ENCODE measurements at places on chromosomes 5 and 9.

DNA sequence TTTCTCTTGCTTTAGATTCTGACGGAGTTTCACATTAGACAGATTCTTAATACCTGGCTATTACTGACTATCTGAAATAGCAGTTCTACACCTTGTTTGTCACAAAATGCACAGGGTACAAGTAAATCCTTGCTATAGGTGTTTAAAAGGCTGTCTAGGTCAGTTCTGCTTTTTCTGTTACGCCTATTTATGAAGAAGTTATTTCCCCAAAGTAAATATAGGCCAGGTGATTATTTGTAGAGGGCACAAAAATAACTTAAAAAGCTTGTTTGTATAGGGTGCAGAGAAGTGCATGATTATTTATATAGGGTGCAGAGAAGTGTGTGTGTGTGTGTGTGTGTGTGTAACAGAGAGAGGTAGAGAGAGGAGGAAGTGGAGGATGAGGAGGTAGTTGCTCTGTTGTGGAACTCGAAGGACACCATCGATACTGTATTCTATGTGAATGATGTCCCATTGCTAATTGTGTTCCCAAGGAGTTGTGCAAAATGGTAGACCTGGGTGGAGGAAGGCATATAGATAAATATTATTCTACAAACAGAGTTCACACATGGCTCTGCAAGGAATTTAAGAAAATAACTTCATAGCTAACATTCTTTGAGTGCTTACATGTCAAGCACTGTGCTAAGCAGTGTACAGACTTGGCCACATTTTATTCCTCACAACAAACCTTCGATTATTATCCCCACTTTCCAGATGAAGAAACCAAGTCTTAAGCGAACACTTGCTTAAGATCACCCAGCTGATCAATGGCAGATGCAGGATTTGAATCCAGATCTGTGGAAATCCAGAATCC, 96.3 kb upstream of the EQTN start:
- DNase-seq: no peak

DNA sequence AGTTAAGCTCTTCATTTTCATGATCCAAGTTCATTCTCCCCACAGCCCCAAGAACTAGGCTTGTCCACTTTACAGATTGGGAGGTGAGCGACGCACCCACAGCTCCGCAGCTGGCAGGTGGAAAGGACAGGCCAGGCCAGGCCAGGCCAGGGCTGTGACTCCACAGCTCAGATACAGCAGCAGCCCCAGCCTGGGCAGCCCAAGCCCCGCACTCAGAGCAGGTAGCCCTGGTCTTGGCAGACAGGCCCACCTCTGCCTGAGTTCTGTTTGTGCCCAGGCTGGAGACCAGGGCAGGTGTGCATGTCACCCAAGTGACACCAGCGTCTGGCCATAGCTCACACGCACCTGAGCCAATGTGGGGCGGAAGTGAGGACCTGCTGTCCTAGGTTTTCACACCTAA, 124.7 kb downstream of the WNK2 start:
- DNase-seq: no peak

DNA sequence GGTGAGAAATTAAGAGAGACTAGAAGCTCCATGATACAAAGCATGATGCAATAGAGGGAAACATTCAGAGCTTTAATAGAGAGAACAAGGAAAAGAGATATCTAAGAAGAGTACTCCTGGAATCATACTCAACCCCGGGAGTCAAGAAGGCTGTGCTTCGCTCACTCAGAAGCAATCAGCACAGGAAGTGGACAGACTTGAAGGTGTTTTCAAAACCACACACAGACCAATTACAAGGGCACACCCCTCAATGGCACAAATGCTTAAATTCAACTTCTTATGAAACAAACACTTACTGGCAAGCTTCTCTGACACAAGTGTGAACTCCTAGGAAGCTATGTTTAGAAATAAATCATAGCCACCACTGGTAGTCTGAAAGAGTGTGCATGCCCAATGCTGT, 462.3 kb downstream of the GABRG2 start:
- no peak for DNase-seq

DNA sequence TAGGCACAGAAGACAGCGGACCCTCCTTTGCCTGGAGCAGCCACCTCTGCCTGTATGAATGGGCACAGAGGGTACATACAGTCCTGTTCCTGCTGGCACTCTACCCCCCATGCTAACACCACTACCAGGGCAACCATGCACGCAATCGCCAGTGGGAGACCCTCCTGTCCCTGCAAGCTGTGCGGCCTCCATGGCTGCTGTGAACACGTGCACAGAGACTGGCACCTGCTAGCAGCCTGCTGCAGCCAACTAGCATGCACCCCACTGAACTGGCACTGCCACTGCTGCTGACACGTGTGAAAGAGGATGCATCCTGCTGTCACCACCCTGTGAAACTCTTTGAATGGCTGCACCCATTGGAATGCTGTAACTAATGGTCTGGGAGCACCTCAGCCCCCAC, 885.2 kb upstream of the ARRDC3 start:
- DNase-seq: no peak

GRCh38 chr5:106849266-106849665, 821.5 kb downstream of the EFNA5 start:
- no peak for DNase-seq

DNA sequence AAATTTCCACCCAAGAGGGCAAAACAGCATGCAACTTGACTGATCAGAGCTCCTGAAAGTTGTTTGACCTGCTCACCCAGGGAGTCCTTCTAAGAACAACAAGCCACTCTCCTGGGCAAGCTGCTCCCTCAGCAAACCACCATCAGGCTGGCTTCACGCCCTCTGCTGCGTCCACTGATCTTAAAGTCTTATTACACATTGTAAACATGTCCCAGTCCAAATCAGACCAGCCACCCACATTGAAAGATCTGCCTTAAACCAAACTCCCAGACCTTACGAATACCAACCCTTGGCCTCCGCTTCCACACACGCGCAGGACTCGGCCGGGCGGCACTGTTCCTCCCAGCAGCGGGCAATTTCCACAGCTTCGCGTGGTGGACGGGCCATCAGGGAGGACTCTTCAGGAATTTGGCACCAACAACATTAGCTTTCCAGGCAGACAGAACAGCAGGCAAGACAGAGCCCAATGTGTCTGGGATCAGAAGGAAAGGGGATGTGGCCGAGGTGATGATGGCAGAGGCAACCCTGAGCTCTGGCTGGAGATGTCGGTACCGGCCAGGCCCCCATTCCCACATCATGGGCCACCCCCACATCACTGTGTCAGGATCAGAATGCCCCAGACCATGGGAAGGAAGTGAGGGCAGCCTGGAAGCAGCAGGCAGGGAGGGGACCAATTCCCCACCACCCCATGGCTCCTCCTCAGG, 56.8 kb downstream of the SEMA4D start:
- DNase-seq: no peak

- no peak for DNase-seq
Measured at GRCh38 chr5:73088026-73088425, 32.3 kb upstream of the TMEM171 start.

DNA sequence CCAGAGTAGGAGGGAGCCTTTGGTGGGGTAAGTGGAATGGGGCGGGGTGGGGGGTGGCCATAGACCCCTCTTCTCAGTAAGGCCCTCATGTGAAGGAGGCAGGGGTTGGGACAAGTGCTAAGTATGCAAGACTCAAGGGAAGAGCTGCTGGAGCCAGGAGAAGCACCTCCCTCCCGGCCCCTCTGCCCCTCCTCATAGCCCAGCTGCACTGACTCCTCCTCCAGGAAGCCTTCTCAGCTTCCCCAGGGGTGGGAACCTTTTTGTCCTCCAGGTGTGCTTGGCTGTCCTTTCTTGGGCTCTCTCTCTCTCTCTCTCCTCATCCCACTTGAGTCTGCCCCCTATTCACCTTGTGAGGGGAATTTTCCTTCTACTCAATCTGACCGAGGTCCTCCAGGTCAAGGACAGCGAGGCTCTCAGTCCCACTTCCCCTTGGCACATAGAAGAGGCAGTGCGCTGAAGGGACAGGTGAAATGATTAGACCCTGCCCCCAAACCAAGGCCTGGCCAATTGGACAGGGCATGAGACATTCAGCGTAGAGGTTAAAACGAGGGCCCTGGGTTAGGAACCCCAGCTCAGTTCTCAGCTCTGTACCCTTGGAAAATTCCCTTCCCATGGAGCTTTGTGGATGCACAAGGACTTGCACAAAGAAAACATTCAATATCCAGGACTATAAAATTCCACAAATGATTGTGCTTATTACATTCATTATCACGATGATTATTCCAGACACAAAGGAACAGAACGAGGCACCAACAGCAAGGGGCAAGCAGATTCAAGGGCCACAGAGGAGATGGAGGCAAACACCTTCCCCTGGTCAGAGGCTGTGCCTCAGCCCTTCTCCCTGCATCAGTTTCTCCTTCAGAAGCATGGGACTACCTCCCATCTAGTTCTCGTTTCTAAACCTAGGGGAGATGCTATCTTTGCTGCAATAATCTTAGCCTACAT, 45.6 kb upstream of the IL17B start:
- DNase-seq: no peak

DNA sequence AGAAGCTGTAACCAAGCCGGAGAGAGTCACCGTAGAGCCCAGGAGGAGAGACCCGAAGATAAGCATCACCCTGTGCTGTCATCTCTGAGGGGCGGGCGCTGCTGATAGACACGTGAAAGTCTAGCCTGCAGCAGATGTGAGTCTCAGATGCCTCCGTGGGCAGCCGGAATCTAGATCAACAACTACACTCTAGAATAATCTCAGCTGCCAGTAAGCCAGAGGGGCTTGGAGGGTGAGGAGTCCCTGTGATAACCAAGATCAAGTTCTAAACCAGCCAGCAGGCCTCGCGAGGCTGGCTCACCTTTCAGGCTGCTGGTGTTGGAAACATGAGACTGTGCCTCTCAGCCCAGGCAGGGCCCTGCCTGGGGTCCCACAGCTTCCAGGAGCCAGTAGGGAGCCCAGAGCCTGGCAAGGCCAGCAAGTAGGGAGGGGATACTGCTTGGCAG, 54.1 kb downstream of the DAPK1 start:
- no peak for DNase-seq

DNA sequence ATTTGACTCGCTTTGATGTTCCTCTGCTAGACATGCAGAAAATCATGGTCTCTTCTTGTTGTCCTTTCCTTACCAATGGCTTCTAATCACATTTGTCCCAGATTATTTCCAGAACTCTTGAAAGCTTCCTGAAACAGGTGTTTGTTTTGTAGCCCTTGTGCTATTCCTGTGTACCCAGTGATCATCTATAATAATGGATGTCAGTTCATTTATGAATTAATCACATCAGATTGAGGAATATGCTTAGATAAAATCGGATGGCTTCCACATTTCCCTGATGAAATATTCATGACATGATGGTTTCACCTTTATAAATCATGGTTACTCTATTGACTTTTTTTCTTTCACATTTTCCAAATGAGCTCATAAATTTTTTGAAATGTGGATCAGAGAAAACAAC, 359.0 kb upstream of the DMAC1 start:
- no peak for DNase-seq

- peak; percentile 90 for DNase-seq
Measured at GRCh38 chr5:87002485-87002884, 265.2 kb upstream of the RASA1 start.

- no peak for DNase-seq
Measured at GRCh38 chr5:107444300-107444699, 226.4 kb downstream of the EFNA5 start.

DNA sequence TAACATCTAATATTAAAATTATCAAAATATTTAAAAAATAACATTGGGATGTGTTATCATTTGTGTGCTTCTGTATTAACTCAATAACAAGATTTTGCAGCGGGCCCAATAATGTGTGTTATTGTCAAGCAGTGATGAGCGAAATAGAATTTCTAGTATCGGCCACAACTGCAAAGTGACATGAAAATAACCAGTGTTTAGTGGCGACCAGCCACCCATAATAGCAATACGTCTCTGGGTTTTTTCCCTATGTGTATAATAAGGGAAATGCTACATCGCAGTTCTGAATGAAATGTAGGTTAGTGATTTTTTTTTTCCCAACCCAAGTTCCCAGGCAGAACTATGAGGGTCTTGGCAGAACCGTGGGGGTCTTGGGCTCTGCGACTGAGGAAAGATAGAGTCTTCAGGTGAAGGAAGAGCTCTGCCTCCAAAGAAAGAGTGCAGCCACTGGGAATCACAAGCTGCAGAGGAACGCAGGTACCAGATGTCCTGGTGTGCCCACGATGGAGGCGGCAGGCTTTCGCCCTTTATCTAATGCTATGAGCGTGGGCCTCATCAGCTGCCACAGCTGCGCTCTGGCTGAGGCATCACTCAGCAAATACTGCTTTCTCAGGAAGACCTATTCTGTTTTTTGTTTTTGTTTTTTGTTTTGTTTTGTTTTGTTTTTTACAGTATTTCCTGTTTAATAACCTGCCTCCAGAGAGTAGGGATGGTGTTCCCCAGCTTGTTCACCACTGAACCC, 235.0 kb downstream of the ROR2 start:
- DNase-seq: no peak

DNA sequence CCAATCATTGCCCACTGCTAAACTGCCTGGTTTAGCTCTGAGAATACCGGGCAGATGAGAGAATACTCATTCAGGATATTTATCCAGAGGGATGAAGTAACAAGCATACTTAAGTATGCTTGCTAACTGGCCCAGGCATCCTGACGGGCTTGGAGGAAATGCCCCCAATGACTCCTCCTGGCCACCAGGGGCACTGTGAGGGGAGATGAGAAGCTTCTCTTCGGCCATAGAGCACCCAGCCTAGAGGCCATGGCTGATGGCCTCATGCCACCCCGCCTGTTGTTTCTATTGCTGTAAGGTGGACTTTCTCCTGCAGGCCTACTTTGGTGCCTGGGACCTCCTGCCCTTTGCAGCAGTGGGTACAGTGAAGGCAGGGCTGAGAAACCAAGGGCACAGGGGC, 134.5 kb upstream of the FSTL4 start:
- peak; percentile 12 for DNase-seq

GRCh38 chr9:19420877-19421276, 12.1 kb downstream of the ACER2 start:
- no peak for DNase-seq

DNA sequence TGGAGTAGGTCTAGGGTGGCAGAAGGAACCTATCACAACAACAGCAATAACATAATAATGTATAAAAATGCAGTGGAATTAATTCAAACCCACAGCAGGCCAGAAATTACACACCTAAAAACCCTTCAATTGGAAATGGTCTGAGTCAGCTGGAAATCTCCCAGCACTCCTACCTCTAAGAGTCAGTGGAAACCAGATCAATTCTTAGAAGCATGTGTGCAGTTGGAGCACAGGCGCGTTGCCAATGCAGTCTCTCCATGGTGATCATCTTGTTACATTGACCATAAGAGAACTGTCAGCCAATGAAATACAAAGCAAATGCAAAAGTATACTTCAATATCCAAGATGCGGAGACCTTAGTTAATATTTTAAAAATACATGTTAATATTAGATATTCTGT, 15.1 kb upstream of the CSNK1G3 start:
- no peak for DNase-seq

GRCh38 chr5:116395631-116396203, 178.9 kb downstream of the SEMA6A start:
- no peak for DNase-seq

- DNase-seq: no peak
Measured at GRCh38 chr5:58722160-58722559, 139.3 kb downstream of the RAB3C start.

DNA sequence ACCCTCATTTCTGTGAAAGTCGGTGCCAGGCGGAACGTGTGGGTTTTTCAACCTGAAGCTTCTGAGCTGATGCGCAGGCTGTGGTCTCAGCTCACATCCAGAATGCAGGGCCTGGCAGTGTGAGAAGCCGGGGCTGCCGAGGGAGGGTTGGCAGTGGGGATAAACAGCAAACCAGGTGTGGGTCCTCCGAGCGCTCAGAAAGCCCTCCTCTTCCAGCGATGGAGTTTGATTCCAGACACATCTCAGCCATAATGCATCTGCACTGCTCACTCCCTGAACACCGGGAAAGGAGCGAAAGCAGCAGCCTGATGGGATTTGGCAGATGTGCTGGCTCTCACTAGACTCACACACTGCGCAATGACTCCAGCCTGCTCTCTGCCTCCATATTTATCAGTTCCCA, 280.1 kb downstream of the HSPA4 start:
- DNase-seq: no peak
